ENCODE measurements at places on chromosomes 7 and 10.

DNA sequence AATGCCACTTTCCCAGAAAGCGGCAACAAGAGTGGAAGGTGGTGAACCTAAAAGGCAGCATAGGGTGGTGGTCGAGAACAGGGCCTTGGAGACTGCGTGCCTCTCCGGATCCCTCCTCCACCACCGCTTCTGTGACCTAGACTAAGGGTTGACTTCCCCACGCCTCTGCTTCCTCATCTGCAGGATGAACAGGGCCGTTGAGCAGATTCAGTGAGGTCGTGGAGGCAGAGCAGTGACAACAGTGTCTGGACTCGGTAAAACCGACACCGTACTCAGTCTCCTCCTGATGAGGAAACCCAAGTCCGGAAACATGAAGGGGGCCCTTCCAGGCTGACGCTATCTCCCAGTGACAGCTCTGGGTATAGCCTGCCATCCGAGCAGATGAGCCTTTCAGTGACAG, 162.6 kb downstream of the CELF2 start:
- DNase-seq, result no peak

DNA sequence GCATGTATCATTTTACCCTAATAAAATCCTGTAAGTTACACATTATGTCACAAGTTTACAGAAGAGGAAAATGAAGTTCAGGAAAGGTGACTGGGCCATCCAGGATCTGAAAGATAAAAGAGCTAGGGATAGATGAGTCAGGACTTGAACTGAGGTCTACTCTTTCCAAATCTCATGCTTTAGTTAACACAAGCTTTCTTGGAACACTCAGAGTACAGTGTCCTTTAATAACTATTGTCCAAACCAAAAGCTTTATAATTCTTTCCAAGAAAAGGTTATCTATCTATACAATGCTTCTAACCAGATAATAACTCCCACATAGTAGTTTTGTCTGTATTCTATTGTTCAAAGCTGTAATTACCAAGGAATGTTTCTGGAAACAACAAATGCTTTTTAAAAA, 164.6 kb downstream of the LRRN3 start:
- DNase-seq, result no peak

DNA sequence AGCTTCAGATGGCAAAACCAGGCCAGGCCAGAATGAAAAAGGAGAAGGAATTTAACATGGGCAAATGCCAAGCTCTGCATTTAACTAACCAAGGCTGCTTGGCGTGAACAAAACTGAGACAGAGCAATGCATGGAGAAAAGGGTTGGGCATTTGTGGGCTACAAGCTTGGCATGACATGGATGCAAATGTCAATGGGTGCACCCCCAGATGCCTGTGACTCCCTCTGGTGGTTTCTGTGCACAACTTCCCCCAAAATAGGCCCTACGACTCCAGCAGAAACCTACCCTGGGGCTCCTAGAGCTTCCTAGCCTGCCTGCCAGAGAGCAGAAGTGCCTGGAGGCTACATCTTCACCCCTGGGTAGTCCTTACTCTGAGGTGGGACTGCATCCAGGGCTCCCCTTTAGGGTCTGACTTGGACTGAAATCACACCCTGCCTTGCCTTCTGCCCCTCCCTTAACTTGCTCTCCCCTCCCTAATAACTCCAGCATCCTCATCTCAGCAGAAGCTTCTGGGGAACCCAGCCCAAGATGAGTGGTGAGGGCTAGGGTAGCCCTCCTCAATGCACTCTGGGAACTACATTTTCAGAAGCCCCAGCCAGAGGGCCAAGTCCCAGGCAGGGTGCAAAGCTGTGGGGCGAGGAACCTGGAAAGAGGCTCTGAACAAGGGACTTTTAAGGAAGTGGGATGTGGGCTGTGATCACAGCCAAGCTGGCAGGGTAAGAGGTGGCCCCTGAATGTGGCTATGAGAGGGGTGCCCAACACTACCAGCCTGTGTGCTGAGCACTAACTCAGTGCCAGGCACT, 11.3 kb downstream of the GPRIN2 start:
- no peak for DNase-seq

DNA sequence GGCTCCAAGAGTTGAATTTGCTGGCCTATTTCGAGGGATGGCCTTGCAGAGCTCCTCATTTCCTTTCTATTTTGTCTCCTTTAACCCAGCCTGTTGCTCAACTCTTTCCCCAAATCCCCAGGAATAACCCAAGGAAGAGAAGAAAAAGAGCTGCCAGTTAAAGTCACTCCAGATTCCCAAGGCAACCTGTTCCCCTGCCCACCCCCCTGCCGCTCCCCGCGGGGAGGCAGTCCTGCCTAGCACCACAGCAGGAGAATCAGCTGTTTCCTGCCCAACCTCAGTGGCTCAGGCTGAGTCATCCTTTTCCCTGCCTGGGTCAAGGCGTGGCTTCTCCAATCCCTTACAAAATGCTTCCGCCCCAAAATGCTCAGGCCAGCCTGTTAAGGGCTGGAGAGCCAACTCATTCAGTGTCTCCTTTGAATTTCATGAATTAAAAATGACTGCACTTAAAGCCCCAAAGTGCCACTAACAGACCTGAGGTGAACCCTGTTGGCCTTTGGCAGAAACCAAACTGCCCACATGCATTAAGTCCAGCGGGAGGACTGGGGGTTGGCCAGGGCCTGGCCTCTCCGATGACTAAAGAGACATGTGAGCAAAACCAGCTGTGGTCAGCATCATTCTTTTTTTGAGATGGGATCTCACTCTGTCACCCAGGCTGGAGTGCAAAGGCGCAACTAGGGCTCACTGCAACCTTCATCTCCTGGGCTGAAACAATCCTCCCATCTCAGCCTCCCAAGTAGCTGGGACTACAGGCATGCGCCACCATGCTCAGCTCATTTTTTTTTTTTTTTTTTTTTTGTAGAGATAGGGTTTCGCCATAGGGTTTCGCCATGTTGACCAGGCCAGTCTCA, 83.2 kb upstream of the KIF5B start:
- DNase-seq, result no peak

DNA sequence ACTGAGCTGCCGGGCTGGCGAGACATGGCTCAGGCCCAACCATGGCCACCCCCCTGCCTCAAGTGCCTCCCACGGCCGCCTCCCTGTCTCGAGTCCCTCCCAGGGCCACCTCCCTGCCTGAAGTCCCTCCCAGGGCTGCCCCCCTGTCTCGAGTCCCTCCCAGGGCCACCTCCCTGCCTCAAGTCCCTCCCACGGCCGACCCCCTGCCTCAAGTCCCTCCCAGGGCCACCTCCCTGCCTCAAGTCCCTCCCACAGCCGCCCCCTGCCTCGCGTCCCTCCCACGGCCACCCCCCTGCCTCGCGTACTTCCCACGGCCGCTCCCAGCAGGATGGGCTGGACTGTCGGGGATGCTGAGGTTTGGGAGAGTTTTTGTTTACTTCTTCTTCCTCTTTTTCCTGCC, 462.5 kb downstream of the PTPRN2 start:
- DNase-seq, result no peak

- DNase-seq, result no peak
Measured at GRCh38 chr10:75724047-75724446, 292.6 kb downstream of the LRMDA start.

- no peak for DNase-seq
Measured at GRCh38 chr7:130841416-130841815, 107.4 kb upstream of the KLF14 start.

- no peak for DNase-seq
Measured at GRCh38 chr7:50306494-50307367, 2.2 kb downstream of the IKZF1 start.

DNA sequence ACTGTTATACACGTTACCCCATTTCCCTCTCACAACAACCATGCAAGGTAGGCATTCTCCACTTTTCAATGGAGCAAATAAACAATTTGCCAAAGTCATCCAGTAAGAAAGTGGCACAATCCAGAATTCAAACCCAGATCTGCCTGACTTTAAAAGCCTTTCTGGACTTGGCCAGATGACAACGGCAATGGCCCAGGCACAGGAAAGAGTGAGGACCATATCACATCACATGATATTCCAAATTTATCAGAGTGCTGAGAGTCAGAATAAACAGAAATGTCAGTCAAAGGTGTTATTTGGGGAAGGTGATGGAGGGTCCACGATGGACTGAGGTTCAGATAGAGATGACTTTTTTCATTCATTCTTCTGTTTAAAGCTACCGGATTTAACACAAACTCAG, 48.0 kb downstream of the CALD1 start:
- no peak for DNase-seq

DNA sequence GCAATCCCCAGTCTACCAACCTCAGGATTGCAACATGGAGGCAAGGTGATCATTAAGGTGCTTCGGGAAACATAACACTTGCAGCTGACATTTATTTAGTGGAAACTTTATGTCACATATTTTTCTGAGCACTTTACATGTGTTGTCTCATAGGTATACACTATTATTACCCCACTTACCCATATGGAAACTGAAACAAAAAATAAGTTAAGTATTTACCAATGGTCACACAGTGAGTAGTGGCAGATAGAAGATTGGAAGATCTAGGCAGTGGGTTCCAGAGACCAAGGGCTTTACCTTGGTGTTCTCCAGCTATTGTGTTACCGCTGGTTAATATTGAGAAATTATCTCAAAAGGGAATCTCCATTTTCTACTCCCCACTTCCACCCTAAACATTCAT, 1279.1 kb upstream of the SORCS1 start:
- no peak for DNase-seq

- no peak for DNase-seq
Measured at GRCh38 chr7:124188576-124188975, 155.7 kb upstream of the TMEM229A start.

GRCh38 chr10:500876-501275, 188.6 kb downstream of the DIP2C start:
- DNase-seq, result no peak

- DNase-seq, result no peak
Measured at GRCh38 chr10:78354101-78354500, 320.4 kb downstream of the RPS24 start.

DNA sequence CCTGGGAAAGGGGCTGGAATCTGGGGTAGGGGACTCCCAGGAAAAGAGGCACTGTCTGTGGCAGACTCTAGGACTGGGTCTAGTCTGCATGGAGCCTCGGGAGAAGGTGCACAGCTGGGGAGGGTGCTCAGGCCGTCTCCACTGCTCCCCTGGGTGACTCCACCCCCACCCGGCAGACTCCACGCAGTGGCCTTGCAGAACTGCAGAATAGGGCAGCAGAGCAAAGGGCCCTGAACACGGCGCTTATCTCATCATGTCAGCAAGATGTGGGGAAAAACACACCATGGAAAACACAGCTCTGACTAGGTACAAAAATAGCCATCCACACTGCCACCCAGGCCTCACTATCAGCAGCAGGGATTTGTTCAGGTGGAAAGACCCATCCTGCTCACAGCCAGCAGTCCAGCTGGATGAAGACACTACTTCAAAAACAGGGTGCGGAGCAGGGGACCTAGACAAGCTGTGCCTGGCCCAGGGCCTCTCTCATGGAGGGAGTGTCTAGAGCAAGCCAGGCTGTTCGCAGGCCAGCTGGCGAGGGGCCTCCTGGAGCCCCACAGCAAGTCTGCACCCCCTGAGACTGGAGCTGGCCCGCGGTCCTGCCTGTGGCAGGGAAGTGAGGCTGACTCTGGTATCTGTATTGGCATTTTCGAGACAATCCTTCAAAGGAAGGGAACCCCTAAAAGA, 11.7 kb downstream of the MAT1A start:
- DNase-seq, result peak; percentile 36
